ENCODE measurements at places on chromosomes 12 and 14. TPM values are rescaled to one million over a fixed set of nuclear protein-coding genes. Genes with fewer than 3 reads are reported as not detected.

Gene KRT74
- not detected for total RNA-seq

Gene LRP1
- 12.2 TPM for total RNA-seq

Gene CIROP
- total RNA-seq = not detected

Gene RPL10L
- total RNA-seq = not detected

Gene POTEG
- total RNA-seq = not detected

Gene KRT2
- total RNA-seq = not detected

Gene ETV6
- 3.6 TPM for total RNA-seq

Gene GYS2
- not detected for total RNA-seq

Gene CD163L1
- total RNA-seq = 0.44 TPM

Gene HOXC6
- total RNA-seq = 4.4 TPM

Gene MMP19
- total RNA-seq = 0.62 TPM

Gene SLC7A7
- 20.6 TPM for total RNA-seq

Gene CCDC175
- not detected for total RNA-seq

Gene BHLHE41
- 0.69 TPM for total RNA-seq

Gene DLGAP5
- 41.4 TPM for total RNA-seq

Gene DLK1
- 0.31 TPM for total RNA-seq
